ENCODE measurements at places on chromosomes 16 and 17.

DNA sequence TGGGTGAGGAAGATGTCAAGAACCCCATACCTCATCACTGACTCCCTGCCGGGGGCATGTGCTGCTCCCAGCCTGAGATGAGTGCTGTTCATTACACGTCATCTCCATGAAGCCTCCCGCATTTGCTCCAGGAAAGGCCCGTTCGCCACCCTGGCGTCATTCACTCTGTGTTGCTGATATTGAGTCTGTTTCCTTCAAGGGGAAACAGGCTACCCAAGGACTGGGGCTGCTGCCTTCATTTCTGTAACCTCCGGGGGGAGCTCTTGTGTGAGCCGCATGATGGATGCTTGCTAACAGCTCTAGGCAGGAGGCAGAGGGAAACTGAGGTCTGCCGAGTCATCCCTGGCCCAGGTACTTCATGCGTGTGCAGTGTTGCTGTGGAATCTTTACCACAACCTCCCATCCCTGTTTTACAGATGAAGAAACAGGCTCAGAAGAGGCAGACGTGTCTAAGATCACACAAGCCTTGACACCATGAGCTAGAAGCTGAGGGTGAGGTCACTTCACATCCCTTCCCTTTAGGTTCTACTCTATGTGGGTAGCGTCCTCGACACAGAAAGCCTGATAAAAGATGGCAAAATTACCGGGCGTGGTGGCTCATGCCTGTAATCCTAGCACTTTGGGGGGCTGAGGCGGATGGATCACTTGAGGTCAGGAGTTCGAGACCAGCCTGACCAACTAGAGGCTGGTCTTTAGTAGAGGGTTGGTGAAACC lies 3.5 kb upstream of the ARMC5 start:
- DNase-seq = no peak

GRCh38 chr17:77841742-77842527 lies 116.6 kb upstream of the TNRC6C start:
- DNase-seq = no peak

- peak; percentile 48 for DNase-seq
Measured at GRCh38 chr16:89721546-89722391, 432 bp downstream of the ZNF276 start.

DNA sequence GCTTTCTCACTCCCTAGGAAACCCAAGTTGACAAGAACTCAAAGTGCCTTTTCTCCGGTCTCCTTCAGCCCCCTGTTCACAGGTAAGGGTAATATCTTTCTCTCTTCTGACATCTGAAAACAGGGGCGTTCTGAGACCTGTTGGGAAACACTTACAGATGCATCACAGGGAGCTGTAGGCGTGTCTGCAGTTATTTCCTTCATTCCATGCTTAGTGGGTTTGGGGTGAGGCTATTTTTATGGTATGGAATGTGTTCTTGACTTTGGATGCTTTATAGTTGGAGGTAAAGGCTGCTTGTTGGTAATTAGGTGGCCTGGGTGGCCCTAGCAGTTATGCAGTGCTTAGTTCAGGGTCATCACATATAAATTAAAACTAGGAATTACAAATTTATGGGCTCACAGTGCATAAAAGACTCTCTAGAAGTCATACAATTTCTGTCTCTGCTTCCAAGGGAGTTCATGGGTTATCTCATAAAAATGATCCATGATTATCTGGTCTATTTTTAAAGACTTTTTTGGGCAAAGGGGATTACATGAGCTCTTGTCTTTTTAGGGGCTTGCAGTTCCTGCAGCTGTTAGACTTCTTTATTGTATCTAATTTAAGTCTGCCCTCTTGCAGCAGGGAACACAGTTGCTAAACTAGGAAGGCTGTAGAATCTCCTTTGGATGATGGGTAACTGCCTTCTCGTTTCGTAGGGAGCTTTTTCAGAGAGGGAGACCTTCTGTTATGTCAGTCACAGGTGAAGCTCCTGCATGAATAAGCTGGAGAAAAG lies 10.2 kb downstream of the SOCS7 start:
- DNase-seq = peak; percentile 77

DNA sequence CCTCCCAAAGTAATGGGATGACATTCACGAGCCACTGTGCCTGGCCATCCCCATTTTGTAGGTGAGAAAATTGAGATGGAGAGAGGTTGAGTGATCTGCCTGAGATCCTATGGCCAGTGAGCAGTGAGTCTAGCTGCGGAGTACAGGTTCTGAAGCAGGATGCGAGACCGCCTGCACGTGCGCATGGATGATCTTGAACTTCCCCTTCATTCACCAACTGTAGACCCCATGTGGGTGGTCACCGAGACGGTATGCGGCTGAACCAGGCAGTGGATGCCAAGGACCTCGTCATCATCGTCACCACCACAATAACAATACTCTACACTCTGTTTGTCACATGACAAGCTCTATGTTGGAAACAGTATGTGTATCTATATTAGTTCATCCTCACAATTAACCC lies 6.2 kb upstream of the SPNS3 start:
- DNase-seq = no peak

GRCh38 chr16:586047-586644 lies 3.7 kb upstream of the RAB40C start:
- no peak for DNase-seq

GRCh38 chr17:73237714-73238113 lies 24.0 kb downstream of the CPSF4L start:
- no peak for DNase-seq

DNA sequence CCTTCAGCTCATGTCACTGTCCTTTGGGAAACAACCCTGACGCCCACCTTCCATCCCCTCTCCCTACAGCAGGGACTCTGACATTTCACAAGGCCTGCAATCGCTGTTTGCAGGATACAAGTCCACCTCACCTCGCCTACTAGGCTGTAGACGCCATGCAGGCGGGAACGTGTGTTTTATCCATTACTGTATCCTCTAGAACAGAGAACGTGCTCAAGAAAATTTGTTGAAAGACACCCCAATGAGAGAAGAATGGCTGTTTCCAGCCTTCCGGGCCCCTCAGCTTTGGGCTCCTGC lies 1.5 kb upstream of the TTYH2 start:
- DNase-seq = no peak

DNA sequence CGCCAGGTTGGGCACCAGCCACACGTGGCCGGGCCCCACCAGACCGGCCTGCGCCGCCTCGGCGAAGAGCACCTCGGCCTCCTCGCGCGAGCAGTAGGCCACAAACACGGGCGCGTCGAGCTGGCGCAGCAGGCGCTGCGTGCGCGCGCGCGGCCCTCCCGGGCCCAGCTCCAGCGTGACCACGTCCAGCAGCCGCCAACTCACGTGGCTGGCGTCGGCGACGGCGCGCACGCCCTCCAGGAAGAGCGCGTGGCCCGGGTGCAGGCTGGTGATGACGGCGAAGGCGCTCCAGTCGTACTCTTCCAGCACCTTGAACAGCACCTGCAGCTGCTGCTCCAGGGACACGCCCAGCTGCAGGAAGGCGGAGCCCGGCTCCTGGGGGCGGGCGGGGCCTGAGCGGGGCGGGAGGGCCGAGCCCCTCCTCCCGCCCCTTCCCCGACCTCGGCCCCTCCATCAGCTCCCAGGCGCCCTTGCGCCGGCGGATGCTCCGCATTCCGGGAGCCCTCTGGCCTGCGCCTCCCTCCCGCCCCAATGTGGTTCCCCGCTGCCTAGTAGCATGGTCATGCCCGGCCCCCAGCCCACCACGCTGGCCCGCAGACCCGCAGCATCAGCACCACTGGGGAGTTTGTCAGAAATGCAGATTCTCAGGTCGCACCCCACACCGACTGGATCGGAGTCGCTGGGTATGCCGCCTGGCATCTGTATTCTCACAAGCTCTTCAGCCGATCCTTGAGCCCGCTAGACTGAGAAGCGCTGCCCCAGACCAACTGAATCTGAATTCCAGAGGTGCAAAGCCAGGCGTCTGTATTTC lies 7.2 kb downstream of the GRIN2C start:
- DNase-seq = no peak

DNA sequence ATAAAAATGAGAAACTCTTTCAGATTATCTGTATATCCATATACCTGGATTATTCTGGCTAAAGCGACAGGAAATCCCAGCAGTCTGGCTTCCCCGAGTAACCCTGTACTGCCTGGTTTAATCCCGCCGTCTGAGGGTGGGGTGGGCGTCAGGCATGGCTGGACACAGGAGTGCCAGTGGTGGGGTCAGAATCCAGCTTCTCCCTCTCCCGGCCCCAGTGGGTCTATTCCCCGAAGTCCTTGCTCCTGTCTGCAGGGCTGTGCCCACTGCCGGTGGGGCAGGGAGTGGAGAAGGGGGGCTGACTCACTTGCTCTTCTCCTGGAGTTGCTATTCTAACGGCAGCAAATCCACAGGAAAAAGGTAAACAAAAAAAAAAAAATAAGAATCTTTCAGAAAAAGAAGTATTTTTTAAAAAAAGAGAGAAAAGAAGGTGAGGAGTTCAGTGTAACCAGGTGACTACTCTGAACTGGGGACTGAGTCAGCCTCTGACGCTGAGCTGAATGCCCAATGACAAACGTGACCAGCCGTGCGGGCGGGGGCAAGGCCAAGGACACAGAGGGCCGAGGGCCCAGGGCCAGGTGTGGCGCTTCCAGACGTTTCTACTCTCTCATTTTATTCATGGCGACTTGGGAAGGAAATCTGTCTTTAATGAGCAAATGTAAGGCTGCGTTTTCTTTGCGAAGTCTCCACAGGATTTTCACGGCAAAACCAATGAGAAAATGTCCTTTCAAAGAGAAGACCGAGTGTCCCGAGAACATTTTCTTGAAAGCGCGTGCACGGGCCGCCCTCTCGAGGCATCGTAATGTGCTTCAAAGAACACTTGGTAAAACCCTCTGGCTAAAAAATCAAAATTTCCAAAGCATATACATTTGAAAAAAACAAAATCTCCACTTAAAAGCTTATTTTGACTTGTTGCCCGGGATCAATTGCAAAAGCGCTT lies 20.2 kb downstream of the FOXF1 start:
- DNase-seq = no peak

DNA sequence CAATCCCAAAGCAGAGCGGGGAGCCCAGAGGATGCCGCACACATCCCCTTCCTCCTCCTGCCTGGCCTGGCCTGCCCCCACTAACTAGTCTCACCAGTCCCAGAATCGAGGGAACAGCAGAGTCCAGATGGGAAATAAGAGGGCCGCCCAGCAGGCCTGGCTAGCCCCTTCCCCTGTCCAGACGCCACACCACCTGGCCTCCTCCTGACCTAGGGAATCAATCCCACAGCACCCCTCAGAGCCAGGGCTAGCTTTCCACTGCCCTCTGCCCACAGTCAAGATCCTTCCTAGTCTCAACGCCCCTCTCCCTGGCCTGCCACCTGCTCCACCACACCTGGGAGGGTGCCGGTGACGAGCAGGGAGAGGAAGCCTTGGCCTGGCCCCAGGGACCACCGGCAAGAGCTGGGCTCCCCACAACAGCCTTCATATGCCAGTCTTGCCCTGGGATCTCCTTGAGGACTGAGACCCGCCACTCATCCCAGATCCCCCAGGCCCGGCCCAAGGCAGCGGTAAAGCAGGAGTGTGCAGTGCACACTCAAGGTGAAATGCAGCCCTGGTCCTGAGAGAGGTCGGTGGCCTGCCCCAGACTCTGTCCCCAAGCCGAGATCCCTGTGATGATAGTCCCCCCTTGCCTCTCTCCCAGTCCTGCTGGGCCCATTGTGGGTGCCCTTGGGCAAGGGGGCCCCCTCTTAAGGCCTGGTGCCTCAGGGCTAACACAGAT lies 27.9 kb downstream of the KATNB1 start:
- DNase-seq = no peak

DNA sequence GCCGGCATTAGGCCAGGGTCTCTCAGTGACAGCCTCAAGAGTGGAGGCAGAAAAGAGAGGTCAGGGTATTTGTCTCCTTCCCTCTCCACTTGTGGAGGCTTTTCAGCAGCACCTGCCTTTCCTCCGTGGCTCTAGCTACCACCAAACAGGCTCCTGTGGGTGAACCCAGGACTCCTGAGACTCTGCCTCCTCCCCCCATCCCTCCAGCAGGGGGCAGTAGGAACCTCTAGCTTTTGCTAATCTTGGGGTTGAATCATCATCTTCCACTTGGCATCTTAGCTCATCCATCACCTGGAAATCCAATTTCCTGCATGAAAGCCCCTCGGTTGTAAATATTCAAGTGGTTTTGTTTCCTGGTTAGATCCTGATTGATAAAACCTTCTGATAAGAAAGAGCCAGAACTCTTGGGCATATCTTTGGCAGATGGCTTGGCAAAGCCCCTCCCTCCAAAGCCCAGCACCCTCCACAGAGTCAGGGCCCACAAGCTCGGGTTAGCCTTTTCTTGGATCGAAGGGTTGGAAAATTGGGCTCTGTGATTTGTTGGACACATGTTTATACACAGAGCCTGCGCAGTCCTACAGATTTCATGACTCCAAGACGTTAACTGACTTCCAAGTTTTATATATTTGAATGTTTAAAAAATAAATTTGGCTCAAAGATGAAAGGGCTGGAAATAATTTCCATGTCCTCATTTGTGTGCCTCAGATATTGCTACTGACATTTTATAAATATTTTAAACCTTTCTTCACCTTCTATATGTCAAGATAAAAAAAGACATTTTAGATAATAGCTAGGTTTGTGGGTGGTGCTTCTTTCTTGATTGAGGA lies 322.1 kb downstream of the MAP2K4 start:
- no peak for DNase-seq

DNA sequence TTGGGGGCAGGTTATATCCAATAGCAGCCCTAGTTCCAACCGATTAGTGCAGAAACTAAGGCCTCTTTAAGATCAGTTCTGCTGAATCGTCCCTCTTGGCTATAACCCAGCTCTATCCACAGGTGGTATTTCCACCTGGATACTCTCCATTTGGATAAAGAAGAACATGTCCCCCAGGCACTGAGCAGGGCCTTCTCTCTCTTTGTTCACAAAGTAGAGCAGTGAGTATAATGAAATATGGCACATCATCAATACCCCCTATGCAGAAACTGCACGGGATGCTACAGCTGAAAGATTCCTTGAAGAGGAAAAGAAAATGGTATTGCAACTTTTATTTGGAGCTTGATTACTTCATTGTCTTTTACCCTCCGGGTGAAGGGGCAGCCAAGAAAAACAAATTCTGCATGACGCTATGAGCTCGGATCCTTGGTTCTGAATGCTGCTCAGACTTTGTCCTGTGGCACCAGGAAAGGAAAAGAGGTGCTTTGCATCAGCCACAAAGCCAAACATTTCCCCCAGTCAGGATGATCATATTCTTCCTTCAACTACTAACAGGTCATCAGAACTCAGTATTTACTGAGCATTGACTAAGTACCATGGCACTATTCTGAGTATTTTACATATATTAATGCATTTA lies 399.7 kb downstream of the NPIPA8 start:
- no peak for DNase-seq

DNA sequence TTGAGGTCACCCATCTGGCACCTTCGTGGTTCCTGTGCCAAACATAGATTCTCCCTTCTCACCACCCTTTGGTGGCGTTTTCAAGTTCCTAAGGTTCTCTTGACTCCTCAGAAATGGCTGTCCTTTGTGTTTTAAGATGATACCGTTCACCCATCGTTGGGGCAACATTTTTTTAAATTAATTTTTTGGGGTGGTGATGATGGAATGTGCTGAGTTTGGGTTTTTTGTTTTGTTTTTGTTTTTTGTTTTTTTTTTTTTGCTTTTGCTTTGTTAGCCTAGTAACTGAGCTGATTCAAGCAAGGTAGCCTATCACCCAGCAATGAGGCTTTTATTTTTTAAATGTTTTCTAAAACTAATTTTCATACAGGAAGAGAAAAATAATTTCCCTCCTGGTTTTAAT lies 2.6 kb downstream of the CHST4 start:
- DNase-seq = no peak

GRCh38 chr17:70968302-70968701 lies 799.0 kb downstream of the KCNJ2 start:
- no peak for DNase-seq

- DNase-seq = no peak
Measured at GRCh38 chr17:47254403-47254943, 846 bp downstream of the ITGB3 start.
